ENCODE measurements at places on chromosomes 2 and 18. TPM values are rescaled to one million over a fixed set of nuclear protein-coding genes. Genes with fewer than 3 reads are reported as not detected.

DNA sequence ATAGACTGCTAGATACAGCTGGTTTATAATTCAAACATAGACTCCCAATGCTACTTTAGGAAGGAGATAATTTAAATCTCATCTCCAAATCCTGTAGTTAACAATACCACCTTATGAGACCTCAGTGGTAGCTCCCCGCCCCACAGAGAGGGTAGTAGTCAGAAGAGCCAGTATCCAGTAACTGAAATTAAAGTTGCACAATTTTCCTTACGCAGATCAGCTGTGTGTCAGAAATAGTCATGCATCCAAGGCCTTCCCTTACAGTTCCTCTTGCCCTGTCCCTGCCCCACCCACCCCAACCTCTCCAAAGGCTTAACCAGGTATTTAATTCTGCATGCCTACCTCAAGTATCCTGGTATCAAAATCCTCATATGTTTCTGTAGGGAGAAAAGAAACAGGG is 15.5 kb downstream of the MRPS5 start:
- DNase-seq, result no peak

QPCT gene
- 0.26 TPM for total RNA-seq

DNA sequence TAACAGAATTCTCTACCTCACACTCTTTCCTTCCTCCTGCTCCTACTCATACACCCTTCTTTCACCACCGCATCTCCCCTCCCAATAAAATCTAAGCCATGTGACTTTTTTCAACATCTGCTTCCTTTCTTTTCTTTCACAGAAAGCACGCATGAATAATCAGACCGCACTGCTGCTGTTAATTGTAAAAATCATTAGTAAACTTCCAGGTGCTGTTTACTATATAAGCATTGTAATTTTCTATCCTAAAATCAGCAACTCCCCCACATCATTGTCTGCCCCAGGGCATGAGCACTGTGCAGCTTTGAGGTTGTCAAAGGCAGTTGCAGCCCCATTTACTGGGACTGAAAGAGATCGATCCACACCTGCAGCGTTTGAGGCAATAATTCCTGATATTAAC is 782.6 kb upstream of the ID2 start:
- no peak for DNase-seq

NT5C1B gene
- total RNA-seq, result not detected

HRH4 gene
- not detected for total RNA-seq

- no peak for DNase-seq
These were observed 73.9 kb downstream of the SOX11 start for GRCh38 chr2:5766056-5766455.

GRCh38 chr2:106095478-106096298 is 98.4 kb downstream of the UXS1 start:
- DNase-seq, result no peak

DNA sequence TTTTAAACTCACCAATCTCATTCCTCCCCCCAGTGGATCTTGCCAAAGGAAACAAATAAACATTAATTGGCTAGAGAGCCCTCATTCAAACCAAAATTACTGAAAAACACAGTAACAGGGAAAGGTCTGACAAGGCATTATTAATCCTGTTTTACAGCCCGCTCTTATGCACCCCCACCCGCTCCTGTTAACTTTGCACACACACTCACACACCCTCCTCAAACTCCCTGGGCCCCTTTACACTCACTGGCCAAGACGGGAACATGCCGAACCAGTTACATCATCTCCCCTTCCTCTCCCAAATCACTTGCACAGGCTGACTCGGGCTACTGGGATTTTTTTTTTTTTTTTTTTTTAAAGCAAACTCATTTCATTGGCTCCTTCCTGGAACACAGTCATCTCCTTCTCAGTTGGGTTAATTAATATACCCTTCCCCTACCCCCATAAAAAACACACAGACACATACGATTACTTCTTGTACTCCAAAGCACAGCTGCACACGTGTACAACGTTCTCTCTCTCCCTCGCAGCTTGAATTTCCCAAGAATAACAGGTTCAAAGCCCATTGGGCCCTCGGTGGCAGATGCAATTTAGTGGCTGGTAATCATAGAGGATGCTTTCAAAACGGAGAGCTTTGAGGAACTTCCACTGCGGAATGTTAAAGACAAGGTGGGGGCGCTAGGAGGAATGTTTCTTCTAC is 31.8 kb downstream of the KLF7 start:
- peak; percentile 80 for DNase-seq

DNA sequence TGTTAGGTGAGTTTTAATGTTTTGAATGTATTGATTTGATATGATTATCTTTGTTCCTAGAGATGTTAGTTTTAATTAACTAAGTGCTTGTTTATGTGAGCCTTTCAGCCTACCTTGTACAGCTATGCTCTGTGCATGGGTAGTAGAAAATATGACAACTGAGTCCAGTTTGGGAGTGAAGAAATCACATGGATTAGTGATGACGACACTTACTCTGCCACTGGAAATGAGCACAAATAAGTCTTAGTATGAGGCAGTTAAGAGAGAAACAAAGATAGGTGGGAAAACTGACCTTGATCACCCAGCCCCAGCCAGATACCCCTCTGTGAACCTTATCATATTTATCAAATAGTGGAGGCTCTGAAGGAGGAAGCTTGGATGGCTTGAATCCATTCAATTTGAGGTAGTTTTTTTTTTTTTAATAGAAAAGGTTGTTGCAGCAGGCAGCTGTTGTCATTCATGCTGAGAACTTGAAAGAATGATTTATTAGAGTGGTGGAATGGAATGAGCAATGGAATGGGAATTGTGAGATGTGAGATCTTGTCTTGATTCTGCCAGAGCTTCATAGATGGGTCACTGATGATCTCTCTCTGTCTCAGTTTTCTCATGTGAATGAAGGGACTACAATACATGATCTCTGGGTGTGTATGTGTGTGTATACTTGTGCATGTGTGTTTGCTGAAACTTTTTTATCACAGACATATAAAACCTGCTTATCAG is 96.4 kb downstream of the MAP3K20 start:
- no peak for DNase-seq

NR4A2 gene
- total RNA-seq, result 0.67 TPM

ALPG gene
- not detected for total RNA-seq

DNA sequence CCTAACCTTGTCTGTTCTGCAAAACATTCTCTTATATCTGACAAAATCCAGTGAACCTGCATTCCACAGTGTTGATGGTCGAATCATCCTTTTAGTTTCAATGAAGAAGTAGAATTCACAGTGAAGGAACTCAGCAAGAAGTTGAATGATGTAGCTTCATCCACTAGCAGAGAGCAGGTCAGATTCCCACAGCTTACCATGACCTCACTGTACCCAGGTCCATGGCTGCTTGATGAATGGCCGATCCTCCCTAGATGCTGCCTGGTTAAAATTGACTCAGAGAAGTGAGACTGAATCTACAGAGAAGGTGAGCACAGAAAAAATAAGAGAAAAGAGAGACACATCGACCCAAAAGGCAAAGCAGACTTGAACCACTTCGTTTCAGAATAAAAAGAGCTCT is 906.0 kb upstream of the CHAC2 start:
- no peak for DNase-seq

GRCh38 chr18:62529597-62529996 is 6.8 kb downstream of the ZCCHC2 start:
- no peak for DNase-seq

DNA sequence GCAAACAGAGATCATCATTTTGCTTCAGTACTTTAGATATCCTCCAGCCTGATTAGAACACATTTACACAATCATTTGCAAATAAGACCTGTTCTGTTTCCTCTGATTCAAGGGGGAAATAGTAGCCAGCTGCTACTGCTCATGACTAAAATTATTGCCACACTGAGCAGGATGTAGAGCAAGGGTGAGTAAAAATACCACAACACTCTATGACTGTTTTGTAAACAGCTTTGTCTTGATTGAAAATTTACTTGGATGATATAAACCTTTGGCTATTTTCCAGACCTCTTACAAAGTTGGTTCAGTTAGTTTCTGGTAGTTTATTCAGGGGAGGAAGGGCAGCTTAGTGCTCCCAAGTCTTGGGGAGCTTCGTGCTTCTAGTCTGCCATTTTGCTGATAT is 286.4 kb upstream of the CNTNAP5 start:
- peak; percentile 58 for DNase-seq

TMEM237 gene
- 19.5 TPM for total RNA-seq

EMILIN1 gene
- 0.45 TPM for total RNA-seq

GRCh38 chr2:58540681-58541080 is 299.6 kb upstream of the FANCL start:
- no peak for DNase-seq

GPR45 gene
- total RNA-seq, result not detected

- peak; percentile 69 for DNase-seq
These were observed 245.1 kb downstream of the NEDD4L start for GRCh38 chr18:58288921-58289797.

- no peak for DNase-seq
These were observed 148.8 kb downstream of the HDAC4 start for GRCh38 chr2:239251971-239252370.

TWIST2 gene
- total RNA-seq, result 49.9 TPM

RAB17 gene
- not detected for total RNA-seq

ZSWIM2 gene
- not detected for total RNA-seq

DNA sequence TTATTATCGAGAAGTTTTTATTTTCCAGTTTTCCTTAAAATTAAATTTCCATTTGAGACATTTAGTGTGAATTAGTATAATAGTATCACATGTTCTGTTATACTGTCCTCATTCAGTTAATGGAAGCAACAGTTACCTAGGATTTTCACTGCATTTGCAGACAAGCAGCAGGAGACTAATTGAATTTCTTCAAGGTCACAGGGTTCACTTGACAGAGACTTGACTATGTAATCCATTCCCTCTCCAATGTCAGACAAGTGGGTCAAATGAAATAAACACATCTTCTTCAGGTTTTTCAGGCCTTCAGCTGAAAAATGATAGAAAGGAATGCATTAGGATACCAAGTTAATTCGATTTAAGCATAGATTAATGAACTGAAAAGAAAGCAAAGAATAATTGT is 26.7 kb downstream of the NLRC4 start:
- no peak for DNase-seq

PLEK gene
- total RNA-seq, result not detected

- DNase-seq, result no peak
These were observed 6.7 kb downstream of the ATG16L1 start for GRCh38 chr2:233258211-233258610.

GREB1L gene
- 3.0 TPM for total RNA-seq

GRCh38 chr18:5527603-5528002 is 16.2 kb downstream of the EPB41L3 start:
- DNase-seq, result peak; percentile 88

DNA sequence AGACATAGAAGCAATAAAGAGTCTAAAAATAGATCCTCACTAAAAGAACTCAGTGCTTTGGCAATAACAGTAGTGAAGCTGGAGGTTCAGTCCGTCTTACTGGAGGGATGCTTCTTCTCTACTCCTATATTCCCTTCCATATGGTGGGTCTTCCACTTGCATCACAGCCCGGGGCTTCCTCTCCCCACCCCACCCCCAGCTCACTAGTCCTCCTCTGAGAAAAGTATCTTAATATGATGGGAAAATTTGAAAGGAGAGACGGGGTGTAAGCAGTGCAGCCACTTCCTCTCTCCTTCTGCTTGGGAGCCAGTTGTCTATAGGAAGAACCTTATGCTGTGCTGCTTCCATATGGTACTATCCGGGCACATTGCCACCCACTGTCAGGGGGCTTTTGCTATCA is 57.2 kb upstream of the SPOPL start:
- DNase-seq, result no peak

GRCh38 chr2:123521854-123522253 is 503.2 kb upstream of the CNTNAP5 start:
- DNase-seq, result no peak

DNA sequence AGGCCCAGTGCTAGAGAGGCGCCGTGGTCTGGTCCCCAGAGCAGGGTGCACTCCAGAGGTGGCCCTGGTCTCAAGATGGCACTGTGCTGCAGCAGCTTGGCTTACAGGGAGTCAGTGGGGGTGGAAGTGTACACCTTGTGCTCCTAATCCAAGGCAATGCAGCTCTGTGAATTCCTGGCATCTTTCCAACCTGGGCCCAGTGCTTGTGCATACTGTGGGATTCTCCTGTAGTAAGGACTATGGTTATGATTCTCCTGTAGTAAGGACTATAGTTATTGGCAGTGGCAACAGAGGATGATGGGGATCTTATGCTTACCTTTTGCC is 616.7 kb upstream of the REG3G start:
- DNase-seq, result no peak

DNA sequence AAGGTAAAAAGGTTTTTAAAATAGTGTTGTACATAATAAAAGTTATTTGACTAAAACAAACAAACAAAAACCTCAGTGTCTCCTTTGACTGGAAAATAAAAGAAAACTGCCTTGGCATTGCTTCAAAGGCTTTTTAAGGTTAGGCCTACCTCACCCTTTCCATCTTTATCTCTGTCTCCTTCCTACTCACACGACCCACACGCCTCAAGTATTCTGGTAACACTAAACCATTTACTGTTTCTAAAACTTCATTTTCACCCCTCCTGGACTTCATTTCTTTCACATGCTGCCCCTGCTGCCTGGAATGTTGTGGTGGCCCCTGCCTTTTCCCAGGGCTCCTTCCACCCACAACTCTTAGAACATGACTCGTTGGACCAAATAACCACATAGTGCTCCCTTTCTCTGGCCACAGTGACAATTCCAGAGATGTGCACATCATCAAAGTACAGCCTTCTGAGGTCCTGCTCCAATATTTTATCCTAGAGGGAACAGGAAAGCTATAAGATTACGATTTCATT is 54.0 kb downstream of the ERBB4 start:
- DNase-seq, result peak; percentile 36

ACKR3 gene
- not detected for total RNA-seq

DNA sequence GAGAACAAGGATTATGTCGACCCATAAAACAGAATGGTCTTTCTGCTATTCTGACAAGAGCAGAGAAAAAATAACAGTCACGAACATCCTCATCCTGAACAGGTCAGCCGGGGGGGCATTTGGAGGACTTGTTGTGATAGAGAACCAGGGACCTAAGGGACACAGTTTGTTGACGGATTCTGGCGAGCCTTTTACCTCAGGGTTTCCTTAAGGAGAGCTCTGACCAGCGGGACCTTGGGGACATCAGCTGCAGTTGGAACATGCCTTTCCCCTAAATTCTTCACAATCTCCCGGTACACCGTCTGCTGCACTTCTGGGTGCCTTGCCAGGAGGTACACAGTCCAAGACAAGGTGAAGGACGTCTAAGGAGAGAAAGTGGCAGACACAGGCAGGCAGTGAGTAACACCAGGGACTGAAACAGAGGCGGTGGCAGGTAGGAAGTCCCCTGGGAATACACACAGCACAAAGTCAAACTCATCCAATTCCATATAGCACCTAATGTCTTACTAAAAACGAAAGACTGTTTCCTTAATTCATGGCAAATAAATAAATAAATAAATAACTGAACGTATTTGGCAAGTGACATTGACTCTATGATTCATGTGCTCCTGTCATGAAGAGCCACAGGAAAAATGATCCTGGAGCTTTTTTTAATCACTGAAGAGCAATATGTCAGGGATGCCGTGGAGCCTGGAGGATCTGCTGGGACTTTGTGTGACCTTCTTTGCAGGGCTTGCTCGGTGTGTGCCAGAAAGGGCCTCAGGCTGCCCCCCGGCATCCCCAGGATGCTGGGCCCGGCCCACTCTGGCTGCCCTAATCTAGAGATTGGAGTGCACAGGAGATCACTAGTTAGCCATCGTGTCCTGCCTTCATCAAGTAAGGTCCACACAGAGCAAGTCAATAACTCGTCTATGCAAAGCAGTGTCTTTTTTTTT is 24.7 kb downstream of the CYP27C1 start:
- no peak for DNase-seq
